NCI-H345 (cell line): ENCODE measurements at places on chromosomes 16 and 17.

DNA sequence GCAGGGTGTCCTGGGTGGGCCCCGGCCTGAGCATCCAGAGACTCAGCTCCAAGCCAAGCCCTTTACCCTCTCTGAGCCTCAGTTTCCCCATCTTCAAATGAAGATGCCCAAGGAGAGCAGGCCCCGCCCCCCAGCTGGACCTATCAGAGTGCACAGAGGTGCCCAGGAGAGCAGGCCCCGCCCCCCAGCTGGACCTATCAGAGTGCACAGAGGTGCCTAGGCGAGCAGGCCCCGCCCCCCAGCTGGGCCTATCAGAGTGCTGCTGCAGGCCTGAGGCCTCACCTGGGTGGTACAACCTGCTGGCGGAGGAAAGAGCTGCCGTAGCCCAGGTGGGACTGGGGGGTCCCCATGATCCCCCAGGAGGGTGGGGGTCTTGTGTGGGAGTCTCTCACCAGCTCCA is 3.4 kb upstream of the SSTR5 start:
- DNase-seq, result peak; percentile 12

- no peak for DNase-seq
These were observed 113.1 kb downstream of the ZFHX3 start for GRCh38 chr16:72934636-72935403.

- peak; percentile 50 for DNase-seq
These were observed 6.0 kb downstream of the CPSF4L start for GRCh38 chr17:73255671-73256181.

DNA sequence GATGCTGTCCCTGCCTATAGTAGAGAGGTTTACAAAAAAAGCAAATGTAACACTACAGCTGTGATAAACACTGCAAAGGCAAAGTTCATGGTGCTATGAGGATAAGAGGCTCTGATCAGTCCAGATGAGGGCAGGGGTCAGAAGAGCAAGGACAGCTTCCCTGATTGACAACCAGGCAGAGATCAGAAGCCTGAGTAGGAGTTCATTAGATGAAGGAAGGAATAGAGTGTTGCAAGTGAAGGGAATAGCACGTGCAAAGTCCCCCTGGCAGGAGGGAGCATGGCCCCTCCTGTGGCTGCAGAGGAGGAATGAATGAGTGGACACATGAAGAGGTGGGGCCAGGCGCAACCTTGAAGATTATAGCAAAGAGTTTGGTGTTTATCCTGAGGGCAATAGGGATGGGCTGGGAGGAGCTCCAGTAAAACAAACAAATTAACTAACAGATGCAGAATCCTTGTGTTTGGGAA is 208.4 kb upstream of the IRX5 start:
- no peak for DNase-seq

DNA sequence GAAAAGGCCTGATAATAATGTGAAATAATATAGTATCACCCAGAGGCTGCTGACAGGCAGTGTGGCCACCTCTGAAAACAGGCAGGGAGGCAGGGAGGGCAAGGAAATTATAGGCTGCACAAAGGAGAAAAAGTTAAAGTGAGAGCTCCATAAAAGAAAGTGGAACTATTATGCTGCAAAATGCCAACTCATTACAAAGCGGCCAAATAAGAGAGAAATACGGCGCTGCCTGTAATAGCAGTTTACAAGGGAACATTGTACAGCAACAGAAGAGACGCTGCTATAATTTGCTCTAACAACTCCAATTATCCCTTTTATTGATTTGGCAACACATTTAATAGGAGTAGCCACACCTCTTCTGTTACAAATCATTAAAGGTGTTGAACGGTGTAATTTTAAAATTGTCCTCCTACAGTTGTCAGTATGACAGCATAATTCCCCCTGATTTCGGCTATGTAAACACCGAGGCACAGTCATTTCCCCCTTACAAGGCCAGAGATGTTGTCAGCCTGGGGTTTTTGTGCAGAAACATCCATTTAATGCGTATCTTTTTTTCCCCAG is 120.3 kb downstream of the MRM1 start:
- no peak for DNase-seq

GRCh38 chr17:65457183-65457582 is 104.3 kb downstream of the AXIN2 start:
- DNase-seq, result no peak

DNA sequence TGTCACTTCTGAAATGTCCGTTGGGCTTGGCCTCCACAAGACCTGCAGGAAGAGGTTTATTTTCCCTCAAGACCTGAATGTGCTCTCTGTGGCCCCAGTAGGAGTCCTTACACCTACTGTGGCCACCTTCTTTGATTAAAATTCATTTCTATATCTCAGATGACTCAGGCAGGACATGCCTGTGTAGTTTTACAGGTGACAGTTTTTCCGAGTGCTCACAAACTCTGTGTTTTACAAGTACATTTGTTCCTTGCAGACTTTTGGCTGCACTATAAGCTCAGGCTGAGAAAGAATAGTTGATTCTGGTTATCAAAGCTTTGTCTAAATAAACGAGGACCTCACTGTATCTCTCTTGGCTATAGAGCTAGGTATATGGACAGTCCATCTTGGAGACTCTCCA is 257.1 kb downstream of the MAP2K4 start:
- no peak for DNase-seq

DNA sequence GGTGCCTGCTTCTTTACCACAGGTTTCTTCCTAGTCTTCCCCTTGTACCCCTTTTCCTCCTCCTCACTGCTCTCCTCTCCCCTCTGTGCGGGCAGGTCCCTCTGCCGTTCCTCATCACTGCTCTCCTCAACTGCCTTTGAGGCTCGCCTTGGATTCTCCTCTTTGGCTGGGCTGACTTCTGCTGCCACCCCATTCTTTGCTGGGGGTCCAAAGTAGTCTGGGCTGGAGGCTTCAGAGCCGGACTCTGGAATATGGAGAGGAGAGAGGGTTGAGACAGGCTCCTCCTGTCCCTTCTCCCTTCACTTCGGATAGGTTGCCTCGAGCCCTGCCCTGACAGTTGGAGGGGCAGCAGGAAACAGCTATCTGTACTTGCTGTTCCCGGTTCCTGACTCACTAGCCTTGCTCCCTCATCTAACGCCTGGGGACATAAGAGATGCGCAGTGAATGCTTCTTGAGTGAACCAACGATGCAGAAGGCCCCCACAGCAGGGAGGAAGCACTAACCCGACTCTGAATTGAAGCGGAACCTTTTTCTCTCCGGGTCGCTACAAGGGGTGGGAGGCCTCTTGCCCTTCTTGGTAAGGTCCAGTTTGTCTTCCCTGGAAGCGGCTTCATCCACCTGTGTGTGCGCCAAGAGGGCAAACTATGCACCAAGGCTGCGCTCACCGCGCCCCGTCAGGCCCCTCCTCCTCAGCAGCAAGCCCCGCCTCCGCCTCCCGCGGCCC is 655 bp downstream of the HIRIP3 start:
- no peak for DNase-seq

DNA sequence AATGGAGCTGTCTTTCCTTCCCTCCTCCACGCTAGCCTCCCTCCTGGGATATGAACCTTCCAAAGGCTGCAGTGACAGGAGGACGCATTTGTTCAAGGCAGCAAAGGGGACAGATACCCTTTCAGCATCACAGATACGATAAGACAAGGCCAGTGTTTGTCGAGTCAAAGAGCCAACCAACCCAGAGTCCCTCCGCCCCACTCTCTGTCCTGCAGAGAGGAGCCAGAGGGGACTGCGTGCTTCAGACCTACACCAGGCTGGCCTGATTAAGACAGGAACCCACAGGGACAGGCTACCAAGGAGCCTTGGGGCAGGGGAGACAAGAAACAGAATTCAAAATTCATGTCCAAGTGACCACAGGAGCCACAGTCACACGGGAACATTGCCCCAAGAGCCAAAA is 72.6 kb upstream of the CDH5 start:
- DNase-seq, result no peak

- DNase-seq, result no peak
These were observed 44.9 kb upstream of the PABPN1L start for GRCh38 chr16:88911136-88911945.

GRCh38 chr17:1625053-1625452 is 3.6 kb downstream of the SLC43A2 start:
- DNase-seq, result no peak

- DNase-seq, result no peak
These were observed 278 bp downstream of the RAB11FIP3 start for GRCh38 chr16:425740-426114.

DNA sequence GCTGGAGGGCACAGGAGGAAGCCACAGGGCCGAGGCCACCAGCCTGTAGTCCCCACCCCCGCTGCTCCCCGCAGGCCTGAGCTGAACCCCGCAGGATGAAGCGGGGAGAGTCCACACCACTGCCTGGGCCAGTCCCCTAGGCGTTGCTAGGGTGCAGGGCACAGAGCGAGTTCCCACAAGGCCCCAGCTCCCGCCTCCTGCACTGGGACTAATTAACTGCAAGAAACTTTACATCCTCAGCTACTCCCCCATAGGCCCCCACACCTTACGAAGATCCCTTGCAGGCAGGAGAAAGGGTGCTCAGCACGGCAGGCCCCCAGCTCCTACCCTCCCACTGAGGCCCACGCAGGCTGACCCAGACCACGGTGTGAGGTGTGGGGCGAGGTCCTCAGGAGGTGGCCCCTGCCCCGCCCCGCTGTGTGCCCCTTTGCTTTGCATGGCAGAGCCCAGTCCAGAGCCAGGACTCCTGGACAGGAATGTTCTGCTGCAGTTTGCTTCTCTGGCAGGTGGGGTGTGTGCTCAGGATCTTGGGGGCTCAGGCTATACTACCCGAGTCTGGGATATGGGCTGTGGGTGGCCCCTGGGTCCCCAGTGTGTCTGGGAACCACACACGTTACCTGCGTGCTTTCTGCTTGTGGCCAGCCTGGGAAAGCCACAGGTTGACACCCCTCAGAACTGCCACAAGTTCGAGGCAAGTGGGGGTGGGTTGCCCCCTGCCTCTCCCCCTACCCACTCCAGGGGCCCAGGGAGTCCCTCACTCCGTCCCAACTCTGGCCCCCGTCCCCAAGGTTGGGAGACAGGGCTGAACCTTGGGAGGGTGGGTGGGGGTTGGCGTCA is 1.2 kb downstream of the GNG13 start:
- DNase-seq, result no peak

DNA sequence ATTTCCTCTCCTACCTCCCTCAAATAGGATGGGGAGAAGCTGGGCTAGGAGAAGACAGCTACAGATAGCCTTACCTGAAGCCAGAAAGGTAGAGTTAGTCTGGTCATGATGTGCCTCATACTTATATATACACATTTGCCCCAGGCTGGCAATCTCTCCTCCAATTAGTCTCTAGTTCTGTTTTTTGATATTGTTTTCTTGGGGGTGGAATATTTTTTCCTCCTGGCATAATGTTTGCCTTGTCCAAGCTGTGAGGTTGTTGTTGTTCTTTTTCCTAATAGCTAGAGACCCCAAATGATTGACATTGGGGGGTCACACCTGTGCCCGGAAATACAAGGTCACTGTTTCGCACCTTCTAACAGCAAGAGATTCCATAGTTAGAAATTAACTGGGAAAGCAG is at the start of gene UMOD:
UMOD (minus strand) TSS at position 101 of the 400 bp plus-strand sequence. CDS start 1,978 bp downstream, outside the sequence.
- DNase-seq, result no peak

- peak; percentile 68 for DNase-seq
These were observed 363.7 kb downstream of the SNX29 start for GRCh38 chr16:12340151-12340733.

DNA sequence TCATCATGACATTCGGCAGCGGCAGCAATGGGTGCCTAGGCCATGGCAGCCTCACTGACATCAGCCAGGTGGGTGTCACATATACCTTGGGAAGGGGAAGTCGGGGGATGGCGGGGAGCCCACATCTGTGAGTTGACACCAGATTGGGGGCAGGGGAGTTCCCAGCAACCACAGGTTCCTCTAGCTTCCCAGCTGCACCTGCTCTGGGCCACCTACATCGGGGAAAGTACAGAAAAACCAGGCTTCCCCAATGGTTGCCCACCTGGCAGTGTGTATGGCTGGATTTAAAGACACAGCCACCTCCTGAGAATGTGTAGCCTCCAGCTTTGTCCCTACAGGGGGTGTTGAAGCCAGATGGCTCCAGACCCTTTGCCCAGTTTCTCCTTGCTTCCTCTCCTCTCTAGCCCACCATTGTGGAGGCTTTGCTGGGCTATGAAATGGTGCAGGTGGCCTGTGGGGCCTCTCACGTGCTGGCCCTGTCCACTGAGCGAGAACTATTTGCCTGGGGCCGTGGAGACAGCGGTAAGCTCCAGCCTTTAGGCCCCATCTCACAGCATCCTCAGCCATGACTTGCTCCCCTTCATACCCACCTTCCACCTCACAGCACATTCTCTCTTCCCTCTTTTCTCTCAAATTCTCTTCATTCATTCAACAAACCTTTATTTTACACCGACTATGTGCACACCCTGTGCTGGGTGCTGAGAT is 5.0 kb upstream of the TRAF4 start:
- no peak for DNase-seq

DNA sequence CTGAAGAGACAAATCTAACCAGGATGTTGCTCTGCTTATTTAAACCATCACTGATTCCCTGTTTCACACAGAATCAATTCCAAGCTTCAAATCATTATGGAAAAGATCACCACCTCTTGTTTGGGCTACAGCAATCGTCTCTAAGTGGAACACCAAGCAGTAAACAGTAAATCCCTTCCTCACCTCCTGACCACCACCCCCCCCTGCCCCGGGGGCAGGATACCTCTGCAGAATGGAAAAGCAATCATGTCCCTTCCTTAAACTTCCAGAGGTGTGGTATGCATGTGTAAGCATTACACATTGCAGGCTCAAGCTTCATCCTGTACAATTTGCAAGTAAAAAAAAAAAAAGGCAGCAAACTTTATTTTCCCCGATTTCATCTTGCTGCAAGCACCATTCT is 373.8 kb downstream of the NPIPA8 start:
- DNase-seq, result no peak

DNA sequence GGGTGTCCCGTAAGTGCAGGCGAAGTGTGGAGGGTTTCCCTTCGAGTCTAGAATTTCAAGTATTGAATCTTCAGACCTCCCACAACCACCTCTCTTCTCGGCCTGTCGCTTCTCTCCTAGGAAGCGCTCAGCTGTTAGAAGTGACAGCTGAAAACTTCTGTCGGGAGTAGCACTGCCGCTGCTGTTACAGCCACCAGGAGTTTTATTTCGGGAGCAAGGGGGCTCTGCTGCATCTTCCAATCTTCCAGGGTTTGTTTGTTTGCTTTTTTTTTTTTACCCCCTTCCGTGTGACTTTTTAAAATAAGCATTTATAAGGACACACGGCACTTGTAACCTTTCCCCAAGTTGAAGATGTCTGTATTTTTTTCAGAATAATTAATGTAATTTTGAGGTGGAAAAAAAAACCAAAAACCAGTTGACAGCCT is 767 bp downstream of the RPS6KB1 start:
- DNase-seq, result no peak

- DNase-seq, result no peak
These were observed 5.0 kb downstream of the HAPSTR1 start for GRCh38 chr16:9096416-9096952.

GRCh38 chr17:41278176-41278955 is 2.9 kb downstream of the KRTAP9-7 start:
- no peak for DNase-seq

- peak; percentile 44 for DNase-seq
These were observed 1410.9 kb upstream of the CDH8 start for GRCh38 chr16:63447121-63447520.
